GM23248 (cell line): ENCODE measurements at places on chromosomes 7 and 10.

- no peak for DNase-seq
Measured at GRCh38 chr7:81081616-81082015, 162.8 kb upstream of the SEMA3C start.

- DNase-seq: no peak
Measured at GRCh38 chr7:79927116-79927515, 207.5 kb upstream of the GNAI1 start.

- no peak for DNase-seq
Measured at GRCh38 chr7:129166745-129167144, 21.7 kb upstream of the SMO start.

DNA sequence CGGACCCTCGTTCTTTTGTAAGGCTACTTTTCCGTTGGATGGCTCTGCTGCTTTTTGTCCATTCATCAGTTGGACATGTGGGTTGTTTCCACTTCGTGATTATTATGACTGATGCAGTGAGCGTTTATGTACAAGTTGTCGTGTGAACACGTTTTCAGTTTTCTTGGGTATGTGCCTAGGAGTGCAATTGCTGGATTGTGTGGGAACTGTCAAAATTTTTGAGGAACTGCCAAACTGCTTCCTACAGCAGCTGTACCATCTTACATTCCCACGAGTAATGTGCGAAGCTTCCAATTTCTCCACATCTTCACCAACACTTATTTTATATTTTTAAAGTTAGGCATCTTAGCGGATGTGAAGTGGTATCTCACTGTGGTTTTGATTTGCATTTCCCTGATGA is 10.4 kb downstream of the FKBP6 start:
- no peak for DNase-seq
